A673 (cell line): ENCODE measurements at places on chromosomes 2 and 18.
A peak's percentile ranks its signal among the peaks of the same experiment; 100 is the strongest.

GRCh38 chr2:230910546-230911177 is 14.4 kb downstream of the GPR55 start:
- no peak for DNase-seq

GRCh38 chr2:84908948-84909713 is 3.7 kb downstream of the TMSB10 start:
- no peak for DNase-seq

- peak; percentile 94 for DNase-seq
Observed at GRCh38 chr18:34707670-34708069, 2.4 kb upstream of the DTNA start.

DNA sequence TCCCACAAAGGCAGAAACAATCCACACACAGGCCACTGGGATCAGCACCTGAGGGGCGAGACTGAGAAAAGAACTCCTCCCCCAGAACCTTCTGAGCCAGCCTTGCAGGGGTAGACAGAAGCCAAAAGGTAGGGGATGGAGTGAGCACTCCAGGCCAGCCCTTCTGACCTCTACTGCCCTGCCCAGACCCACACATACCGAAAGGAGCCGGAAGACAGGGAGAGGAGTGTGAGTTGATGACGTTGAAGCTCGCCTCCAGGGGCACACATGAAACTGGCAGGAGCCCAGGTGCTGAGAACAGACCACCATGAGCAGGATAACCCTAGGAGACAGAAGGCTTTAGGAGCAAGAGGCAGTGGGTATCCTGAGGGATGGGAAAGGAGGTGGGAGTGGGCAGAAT is 1.8 kb downstream of the SLC23A3 start:
- no peak for DNase-seq

GRCh38 chr2:202910698-202911097 is 775 bp downstream of the WDR12 start:
- peak; percentile 17 for DNase-seq

GRCh38 chr2:223029287-223029686 is 22.7 kb upstream of the KCNE4 start:
- no peak for DNase-seq

- DNase-seq: no peak
Observed at GRCh38 chr18:50030146-50030545, 164.8 kb downstream of the MYO5B start.
